ENCODE measurements at places on chromosomes 11 and 22.

- DNase-seq, result peak; percentile 87
Measured at GRCh38 chr11:46346886-46347636, at the start of gene DGKZ. DGKZ (plus strand) TSS chr11:46347463; CDS start chr11:46347660, 197 bp downstream.

DNA sequence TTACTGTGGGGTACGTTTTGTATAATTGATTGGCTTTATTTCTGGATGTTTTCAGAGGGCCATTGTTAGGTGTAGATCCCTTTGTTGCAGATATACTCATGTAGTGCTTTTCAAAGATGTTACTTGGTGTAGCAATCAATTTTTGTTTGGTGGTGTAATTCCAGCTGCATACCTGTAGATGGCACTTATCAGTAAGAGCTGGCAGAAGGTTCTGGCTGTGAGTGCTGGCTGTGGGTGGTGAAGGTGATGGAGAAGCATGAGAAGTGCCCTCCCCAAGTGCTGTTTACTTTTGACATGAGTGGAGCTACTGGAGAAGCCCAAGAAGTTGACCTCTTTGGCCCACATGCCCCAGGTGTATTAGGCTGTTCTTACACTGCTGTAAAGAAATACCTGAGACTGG is 1074.9 kb downstream of the FAM181B start:
- peak; percentile 3 for DNase-seq

- no peak for DNase-seq
Measured at GRCh38 chr22:24969560-24970301, 17.2 kb downstream of the KIAA1671 start.

GRCh38 chr22:28243539-28243938 is 324.5 kb upstream of the PITPNB start:
- DNase-seq, result no peak
